ENCODE measurements at places on chromosomes 12 and 14.

GRCh38 chr14:97638864-97639263 lies 841.7 kb downstream of the VRK1 start:
- no peak for DNase-seq

GRCh38 chr12:20150835-20151422 lies 217.4 kb upstream of the PDE3A start:
- no peak for DNase-seq

GRCh38 chr12:77521508-77522115 lies 309.1 kb upstream of the NAV3 start:
- DNase-seq, result peak; percentile 2

GRCh38 chr12:75756771-75757170 lies 245.4 kb upstream of the KRR1 start:
- DNase-seq, result no peak

DNA sequence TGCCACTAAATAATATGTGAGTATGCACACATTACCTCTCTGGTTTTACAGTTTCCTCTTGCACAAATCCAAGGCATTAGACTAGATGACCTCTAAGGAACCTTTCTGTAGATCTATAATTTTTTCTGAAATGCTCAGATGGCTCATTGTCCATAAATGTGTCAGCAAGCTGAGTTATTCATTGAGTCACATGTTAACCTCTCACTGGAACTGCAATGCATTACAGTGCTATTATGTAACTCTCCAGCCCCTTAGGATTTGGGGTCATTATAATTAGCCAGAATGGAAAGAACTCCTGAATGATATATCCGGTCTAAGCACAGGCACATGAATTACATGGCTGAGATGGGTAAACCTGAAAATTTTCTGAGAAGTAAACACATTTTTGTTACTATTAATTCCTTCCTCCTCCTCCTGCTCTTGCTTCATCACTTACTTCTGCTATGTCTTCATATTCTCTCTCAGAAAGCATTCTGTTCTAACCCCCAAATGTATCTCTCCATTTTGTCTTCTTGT lies 20.3 kb upstream of the DRAM1 start:
- DNase-seq, result peak; percentile 22

GRCh38 chr14:38547961-38548490 lies 292.1 kb upstream of the CLEC14A start:
- no peak for DNase-seq

- DNase-seq, result no peak
Observed at GRCh38 chr14:74085047-74085637, 386 bp downstream of the LIN52 start.
